Dermis microvascular lymphatic vessel endothelial cell (primary cell): ENCODE measurements at places on chromosomes 12 and 14.

- no peak for DNase-seq
Measured at GRCh38 chr12:94677778-94678177, 27.4 kb upstream of the TMCC3 start.

DNA sequence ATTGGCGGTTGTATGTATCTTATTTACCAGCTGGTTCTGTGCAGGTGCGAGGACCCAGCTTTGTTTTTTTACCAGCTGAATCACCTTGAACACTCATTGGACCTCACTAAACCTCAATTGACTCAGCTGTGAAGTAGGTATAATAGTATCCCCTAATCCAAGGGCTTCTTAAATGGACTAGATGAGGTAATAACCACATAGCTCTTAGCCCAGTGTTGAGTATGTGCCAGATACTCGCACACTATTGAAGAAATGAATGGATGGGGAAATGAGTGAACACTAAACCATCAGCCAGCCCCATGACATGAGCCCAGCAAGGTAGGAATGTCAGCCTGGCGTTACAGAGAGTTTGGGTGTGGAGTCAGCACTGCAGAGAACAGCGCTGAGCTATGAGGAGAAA is 79.7 kb downstream of the RIMBP2 start:
- DNase-seq = no peak

GRCh38 chr14:64337888-64338615 is 43.9 kb upstream of the ESR2 start:
- peak; percentile 62 for DNase-seq

DNA sequence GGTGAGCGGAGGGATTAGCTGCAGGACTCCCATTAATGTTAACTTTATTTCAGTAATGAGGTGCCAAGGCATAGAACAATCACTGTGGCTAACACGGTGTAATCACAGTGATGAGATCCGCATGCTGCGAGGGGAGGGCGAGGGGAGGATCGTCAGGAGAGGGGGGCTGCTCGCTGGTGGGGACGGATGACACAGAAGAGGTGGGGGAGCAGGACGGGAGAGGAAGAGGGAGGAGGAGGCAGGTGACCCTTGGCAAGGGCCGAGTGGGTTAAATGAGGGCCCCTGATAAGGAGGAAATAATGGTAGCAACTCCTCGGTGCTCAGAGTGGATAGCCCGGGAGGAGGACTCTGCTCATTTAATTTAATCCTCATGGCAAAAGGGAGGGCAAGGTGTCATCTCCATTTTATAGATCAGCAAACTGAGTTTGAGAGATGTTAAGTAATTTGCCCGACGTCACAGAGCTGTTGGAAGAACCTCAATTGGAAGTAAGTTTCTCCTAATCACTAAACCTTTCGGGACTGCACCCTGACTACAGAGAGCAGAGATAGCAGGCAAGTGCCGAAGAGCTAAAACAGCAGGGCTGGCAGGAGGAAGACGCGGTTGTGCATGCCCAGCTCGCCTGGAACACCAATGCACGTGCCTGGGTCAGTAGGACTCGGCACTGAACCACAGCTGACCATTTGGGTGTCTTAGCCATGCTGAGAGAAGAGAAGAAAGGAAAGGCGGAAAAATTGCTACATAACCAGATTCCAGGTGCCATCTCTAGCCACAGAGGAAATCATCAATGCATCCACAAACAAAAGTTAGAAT is 43.0 kb downstream of the SPRING1 start:
- DNase-seq = no peak

- DNase-seq = no peak
Measured at GRCh38 chr14:86501611-86502010, 971.7 kb downstream of the FLRT2 start.

DNA sequence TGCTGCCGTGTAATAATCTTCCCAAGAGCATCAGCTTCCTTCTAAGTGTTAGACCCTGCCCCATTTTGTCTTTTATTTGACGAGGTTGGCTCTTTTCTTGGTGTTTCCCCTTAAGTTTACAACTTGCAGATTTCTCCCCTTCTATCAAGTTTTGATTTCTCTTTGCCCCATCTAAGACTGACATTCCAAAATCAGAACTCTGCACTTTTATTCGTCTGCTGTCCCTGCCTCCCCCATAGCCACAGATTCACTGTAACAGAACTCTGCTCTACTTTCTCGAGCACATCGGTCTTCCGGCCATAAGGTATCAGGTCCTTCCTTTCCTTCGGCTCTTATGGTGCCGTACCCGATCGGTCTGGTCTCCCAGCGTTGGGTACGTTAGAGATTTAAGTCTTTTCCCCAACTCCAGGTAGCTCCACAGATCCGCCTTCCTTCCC is 563 bp downstream of the DCP1B start:
- no peak for DNase-seq

DNA sequence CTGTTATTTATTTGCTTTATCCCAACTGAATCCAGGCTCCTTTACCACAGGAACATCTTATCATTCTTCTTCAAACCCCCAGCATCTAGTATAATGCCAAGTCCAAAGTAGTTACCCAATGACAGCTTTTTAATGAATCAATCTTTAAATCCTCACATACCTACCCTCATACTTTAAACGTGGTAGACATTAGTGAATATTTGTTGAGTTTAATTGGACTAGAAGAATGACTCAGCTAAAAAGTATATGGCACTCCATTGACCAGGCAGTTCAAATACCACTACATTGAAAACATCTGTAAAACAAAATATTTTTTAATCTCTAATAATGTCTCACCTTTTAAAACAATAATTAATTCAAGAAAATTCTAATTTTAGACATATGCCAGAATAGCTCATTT is 98.1 kb downstream of the ZFC3H1 start:
- DNase-seq = no peak

- DNase-seq = no peak
Measured at GRCh38 chr12:26195250-26195640, at the start of gene SSPN. SSPN (plus strand) TSS chr12:26195573; CDS start chr12:26195673, 100 bp downstream.

GRCh38 chr12:2212971-2213869 is 160.4 kb downstream of the CACNA1C start:
- DNase-seq = no peak

DNA sequence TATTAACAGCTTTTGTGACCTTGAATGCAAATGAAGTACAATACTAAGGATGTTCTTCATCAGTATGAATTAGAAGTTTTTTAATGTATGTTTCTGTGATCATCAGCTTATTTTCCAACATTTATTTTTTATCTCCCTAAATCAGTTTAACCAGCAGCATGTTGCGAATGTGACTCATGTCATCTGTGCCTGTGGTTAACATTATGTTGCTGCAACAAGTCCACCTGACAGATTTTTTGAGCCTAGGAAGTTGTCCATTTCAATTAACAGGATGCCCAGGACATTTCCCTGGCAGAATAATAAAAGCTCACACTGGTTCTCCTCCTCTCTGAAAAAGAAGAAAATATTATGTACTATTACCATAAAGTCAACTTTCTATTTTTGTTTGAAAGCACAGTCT is 155.5 kb downstream of the SYT1 start:
- DNase-seq = peak; percentile 15
